ENCODE measurements at places on chromosomes 12 and 14.

- DNase-seq: peak; percentile 24
Measured at GRCh38 chr12:67358781-67359338, 89.7 kb downstream of the CAND1 start.

GRCh38 chr12:94571556-94571955, 78.8 kb downstream of the TMCC3 start:
- DNase-seq: peak; percentile 18

DNA sequence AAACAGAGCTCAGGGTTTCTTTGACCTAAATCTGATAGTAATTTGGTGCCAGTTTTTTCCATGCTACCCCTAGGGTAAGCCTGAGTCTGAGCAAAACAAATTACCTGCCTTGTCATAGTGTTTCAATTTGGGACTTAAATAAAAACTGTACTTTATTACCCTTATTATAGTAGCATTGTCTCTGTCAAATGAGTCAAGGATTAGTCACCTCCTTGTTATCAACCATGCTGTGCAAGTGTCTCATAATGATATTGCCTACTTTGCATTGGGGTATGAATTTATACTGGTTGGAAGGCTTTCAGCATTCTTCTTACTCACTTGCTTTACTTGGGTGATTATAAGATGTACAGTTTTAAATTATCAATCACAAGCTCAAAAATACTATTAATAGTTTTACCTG, 380.0 kb downstream of the LRFN5 start:
- DNase-seq: no peak

GRCh38 chr14:100286484-100287191, 19.6 kb downstream of the SLC25A29 start:
- DNase-seq: no peak

GRCh38 chr12:42761086-42761485, 171.5 kb upstream of the PRICKLE1 start:
- DNase-seq: no peak

GRCh38 chr14:78242086-78242485, 71.9 kb downstream of the NRXN3 start:
- DNase-seq: no peak

DNA sequence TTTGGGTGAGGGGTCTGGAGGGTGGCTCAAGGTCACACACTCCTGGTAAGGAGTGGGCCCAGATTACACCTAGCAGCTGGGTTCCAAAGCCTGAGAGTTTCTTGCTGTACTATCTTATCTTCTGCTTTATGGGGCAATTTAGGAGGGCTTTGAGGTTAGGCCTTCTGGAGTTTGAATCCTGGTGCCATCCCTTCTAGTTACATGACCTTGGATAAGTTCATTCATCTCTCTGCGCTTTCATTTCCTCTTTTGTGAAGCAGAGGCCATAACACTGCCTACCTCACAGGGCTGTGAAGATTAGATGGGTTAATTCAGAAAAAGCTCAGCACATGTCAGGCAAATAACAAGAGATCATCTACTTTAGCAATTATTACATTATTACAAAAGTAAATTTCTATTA, 7.4 kb upstream of the KRT77 start:
- DNase-seq: peak; percentile 16

GRCh38 chr12:132477703-132478432, 12.1 kb upstream of the FBRSL1 start:
- no peak for DNase-seq

DNA sequence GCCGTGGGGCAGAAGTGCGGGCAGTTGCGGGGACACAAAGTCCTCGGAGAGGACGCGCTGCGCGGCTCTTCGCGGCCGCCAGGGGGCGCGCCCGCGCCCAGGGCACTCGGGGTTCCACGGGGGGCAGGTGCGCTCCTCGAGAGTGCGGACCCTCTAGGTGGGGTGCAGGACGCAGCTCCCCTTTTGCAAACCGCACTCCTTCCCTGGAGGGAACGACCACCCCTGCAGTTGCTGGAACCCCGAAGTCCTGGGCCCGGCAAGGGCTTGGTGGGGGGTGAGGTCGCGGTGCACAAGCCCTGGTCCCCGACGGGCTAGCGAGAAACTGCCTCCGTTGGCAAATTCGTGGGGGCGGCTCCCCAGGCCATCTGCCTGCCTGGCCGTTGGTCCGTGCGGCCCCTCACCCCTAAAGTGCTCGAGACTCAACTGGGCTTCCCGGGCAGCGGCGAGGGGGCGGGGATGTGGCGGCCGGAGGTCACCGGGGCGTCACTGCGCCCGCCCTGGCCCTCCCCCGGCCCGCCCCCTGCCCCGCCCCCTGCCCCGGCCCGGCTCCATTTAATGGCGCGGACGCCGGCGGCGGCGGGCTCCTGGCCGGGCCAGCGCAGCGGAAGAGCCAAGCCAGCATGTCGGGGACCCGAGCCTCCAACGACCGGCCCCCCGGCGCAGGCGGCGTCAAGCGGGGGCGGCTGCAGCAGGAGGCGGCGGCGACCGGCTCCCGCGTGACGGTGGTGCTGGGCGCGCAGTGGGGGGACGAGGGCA, at the start of gene ADSS1:
Gene ADSS1, plus strand, starts transcription at position 579 of the 756 bp plus-strand sequence. Its CDS starts 42 bp downstream, at position 621.
- peak; percentile 69 for DNase-seq

DNA sequence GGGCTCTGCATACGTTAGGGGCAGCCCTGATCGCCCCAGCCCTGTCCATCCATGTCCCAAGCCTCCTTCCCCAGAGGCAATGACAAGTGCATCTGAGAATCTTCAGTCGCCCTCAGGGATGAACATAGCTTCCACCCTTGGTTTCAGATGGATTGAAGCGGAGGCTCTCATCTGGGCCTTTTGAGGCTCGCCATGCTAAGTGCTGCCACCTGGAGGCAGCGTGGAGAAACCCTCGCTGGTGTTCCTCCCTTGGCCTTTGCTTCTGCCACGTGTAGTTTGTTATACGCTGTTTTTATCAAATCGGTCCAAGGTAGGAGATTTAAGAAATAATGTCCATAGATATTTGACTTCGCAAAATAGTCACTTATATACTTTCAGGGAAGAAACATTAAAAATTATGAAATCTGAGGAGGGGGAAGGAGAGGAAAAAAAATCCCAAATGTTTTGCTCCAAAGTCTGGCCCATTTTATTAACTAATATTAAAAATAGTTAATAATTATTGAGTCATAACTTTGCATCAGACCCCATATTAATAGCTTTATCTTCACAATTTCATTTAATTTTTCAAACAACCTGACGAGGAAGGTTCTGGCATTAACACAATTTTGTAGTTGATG, 28.8 kb upstream of the LRRC10 start:
- DNase-seq: peak; percentile 79

DNA sequence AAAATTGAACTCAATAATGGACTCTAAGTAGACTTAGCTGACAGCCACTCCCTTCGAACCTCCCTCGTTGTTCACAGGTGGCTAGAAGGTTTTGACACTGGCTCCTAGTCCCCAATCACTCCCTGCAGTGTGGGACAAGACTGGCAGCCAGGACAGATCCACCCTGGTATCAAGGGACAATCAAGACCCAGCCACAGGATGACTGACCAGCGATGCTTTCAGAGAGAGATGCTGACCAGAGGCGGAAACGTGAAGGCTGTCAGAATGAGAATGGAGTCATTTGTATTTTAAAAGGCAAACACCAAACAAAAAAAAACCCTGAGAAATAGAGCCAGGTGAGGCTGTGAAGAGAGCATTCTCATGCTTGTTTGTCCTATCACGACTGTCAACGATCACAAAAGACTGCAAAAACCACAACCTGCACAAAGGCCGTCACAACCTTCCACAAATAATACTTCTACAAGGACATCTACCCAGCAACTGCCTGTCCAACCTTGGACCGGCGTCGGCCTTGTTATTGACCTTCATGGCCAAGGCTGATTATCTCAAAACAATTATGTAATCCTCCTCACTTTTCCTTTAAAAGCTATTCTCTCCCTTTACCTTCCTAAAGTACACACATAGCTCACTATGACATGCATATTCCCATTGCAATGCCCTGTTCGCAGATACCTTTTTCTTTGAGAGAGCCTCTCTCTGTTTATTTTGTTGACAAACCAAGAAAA, 13.2 kb downstream of the EIF5 start:
- DNase-seq: no peak

GRCh38 chr14:101251812-101252442, 309.4 kb upstream of the DIO3 start:
- DNase-seq: no peak

DNA sequence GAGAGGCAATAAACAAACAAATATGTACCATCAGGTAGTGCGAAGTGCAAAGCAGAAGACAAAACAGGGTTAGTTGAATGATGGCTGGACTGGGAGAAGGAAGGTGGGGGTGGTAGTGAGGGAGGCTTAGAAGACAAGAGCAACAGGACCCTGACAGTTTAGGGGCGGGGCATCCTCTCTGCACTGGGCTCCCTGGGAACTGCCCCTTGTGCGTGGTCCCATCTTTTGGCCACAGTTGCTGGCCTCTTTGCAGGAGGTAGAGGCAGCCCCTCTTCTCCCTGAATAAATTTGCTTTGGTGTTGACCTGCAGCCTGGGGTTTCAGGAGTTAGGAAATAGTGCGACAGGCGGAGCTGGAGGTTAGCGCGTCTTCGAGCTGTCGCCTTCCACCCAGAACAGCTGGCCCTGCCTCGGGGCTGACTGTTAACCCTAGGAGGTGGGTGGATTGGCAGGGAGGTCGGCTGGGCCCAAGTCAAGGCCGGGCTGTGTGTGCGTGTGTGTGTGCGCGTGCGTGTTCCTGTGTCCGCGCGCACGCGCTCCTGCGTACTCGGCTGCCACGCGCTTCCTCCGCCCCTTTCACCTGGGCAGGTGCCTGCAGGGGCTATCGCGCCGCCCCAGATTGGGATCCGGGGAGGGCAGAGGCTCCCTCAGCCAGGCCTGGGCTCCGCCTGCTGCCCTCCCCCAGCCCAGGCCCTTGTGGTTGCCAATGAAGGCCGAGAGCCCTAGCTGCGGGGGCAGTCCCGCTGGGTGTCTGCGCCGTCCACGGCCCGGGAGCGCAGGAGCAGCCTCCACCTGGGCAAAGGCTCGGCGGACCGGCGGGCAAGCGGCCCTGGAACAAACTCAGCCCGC, 180.8 kb downstream of the ADCK1 start:
- no peak for DNase-seq

DNA sequence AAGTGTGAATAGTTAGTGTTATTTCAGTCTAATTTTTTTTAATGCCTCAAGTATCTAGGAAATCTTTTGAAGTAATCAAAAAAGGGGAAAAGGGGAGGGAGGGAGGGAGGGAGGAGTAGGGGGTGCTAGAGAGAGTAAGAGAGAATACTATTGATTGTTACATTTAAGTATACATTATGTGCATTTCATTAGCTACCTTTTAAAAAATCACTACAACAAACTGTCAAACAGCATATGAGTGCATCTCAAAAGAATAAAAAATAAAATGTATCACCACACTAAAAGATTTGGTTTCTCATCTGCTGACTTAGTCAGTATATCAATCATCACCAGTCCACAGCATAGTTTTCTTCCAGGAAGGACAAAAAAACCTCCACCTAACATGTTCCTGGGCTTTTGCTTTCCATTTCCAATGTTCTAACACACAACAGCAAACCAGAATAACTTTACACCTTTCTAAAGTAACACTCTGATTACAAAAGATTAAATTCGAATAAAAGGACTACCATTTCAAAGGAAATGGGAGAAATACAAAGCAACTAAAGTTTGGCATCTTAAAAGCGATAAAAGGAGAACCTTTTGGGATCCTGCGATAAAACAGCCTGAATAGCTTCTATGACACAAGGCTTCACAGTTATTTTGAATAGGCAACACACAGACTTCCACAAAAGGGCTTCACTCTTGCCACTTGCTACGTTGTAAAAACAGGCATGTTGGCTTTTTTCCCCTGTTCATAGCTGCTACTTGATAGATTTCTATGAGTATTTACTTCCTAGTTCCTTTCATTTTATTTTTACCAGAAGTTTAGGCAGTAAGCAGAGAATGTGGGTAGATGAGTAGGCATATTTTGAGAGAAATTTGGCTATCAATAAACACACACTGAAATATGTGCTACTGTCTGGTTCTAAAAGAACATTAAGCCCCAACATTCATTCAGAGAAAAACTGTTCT, 160.9 kb downstream of the EPS8 start:
- DNase-seq: no peak

DNA sequence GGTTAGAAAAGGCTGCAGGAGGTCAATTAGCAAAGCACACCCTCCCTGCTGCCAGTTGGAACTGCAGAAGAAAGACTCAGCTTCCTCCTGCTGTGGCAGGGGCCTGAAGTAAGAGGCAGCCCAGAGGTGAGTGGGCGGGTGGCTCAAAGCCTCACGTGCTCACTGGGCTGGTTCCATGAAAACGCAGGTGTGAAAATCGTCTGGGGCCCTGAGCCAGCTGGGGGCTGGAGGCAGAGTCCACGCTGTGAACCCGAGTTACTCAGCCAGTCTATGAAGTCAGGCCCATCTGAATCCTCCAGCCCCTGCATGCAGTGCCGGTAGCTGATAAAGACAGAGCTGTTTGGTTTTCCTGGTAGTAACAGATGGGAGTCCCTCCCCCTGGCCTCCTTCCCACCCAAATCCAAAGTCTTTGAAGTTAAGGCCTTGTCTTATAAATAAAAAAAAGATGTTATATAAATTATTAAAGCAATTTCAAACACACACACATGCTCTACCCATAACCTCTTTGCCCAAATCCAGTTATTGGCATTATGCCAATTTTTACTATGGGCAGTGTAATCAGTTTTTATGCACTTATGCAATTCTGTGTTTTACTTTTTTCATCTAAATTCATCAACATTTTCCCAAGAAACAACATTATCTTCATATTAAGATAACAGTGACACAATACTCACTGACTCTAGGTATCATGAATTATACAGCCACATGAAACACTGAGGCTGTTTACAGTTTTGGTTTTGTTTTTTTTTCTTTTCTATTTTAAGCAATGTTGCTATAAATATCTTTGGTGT, 57.9 kb upstream of the PNMA1 start:
- DNase-seq: peak; percentile 71

GRCh38 chr14:77406718-77407117, 16.6 kb downstream of the NOXRED1 start:
- peak; percentile 84 for DNase-seq

DNA sequence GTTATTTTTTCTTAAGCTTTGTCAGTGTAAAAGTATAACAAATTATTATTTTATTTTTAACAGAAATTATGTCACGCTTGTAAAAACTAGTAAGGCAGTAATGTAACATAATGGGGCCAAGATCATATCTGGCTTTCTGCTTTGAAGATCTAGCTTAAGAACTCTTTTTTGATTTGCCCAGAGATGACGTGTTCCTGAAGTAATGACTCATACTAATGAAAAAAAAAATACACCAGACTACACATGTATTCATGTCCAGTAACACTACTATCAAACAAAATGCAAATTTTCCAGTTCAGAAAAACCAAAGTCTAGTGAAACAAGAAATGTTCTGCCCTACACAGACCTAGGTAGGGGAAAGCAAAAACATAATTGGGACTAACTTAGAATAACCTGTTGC, 432.2 kb upstream of the ATXN7L3B start:
- no peak for DNase-seq

DNA sequence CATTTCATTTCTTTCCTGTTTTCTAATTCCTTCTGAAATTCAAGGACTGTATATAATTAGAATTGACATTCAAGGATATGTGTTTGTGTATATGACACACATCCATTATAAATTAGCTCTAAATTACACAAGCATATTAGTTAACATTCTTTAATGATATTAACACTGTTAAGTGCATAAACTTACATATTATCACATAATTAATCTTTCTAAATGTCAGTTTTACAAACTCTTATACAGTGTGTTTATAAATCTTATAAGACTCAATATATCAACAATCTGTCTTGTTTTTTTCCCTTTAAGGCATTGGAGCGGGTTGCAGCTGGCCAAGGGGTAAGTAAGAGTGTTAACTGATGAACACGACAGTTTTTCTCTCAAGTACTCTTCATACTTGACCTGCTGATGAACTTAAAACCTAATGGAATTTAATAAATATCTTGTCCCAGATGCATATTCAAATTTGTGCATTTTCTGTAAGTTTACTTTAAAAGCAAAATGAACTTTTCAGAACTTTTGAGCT, 76.1 kb downstream of the METTL25 start:
- DNase-seq: no peak

All from KBM-7 (cell line).